ENCODE measurements at places on chromosomes 4 and X. TPM values are rescaled to one million over a fixed set of nuclear protein-coding genes. Genes with fewer than 3 reads are reported as not detected.

DNA sequence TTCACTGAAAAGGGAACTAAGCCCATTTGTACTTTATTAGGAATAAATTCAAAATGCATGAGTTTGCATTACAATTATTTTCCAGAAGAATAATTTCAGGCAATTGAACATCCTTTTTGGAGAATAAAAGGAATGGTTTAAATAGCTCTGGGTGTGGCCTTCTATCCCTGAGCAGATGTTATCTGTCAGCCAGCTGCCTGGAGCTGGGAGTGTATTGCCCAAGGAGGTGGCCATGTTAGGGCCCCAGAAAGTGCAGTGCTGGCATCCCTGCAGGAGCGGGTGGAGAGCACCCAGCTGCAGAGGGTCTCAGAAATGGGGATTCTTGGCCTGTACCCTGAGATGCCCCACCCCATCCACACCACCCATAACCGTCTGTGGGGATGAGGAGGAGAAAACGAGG is 21.6 kb upstream of the VEGFD start:
- DNase-seq, result peak; percentile 44

GRCh38 chr4:78298618-78299017 is 241.5 kb downstream of the FRAS1 start:
- no peak for DNase-seq

The GRIA2 gene
- 5.3 TPM for total RNA-seq

The GRK4 gene
- total RNA-seq, result 8.4 TPM

The ADAM29 gene
- total RNA-seq, result not detected

DNA sequence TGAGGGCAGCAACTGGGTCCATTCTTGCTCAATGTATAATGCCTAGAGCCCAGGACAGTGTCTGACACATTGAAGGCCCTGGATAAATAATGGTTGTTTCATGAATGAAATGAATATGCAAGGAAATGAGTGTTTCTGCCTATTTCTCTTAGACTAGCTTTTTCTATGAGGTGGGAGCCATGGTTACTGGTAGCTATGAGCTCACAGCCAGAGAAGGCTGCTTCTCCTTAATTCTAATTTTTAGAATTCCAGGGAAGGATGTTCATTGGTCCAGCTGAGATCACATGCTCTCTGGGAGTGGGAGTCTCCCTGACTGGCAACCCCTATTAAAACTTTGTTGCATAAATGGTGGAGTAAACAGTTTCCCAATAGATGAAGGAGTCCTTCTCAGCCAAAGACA is 9.7 kb upstream of the DCUN1D4 start:
- DNase-seq, result no peak

The PDZD4 gene
- total RNA-seq, result 1.6 TPM

The HHIP gene
- 3.5 TPM for total RNA-seq

GRCh38 chrX:69163936-69164741 is 1.1 kb downstream of the PJA1 start:
- peak; percentile 46 for DNase-seq

- DNase-seq, result no peak
These were observed 17.4 kb downstream of the ZFYVE28 start for GRCh38 chr4:2400841-2401609.

The SUPT20HL2 gene
- 0.09 TPM for total RNA-seq

DNA sequence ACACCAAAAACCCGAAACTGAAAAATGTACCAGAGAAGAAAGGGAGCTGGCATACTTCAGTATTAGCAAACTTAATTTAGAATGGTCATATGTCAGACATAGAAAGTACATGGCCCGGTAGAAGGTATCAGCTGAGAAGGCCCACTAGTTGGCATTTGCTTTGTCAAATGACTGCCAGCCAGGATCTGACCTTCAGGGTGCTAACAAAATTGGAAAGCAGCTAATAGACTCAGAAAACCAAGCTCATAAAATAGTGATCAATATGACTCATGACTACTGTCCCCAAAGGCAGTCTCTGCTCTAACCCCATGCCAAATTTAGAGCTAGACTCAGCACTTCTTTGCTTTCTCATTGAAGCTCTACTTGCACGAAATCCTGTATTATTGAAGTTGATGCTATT is 342.7 kb downstream of the PDGFC start:
- DNase-seq, result no peak

DNA sequence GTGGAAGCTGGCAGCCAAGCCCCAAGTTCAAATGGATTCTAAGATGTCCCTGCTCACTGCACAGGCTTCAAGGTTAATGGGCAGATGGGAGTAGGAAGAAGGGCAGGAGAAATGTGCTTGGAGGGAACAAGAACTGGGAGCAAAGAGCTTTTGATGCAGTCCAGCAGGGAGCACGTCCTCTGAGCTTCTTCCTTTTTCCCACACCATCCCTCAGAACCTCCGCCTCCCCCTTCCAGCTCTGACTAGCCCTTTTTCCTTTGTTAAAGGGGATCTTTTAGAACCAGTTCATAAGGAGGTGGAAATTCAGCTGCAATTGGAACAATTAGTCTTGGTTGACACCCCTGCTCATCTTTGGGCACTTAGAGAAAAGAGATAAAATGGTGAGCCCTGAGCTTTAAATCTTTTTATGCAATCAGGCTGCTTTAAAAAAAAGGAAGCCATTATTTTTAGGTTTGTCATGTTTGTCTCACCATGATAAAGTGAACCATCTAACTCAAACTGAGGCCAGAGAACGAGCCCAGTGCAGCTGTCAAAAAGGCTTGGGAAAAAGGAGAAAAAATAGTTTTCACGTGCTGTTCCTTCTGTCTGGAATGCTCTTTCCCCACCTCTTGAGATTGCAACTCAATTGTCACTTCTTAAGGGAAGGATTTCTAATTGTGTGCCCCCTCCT is 135.8 kb upstream of the IL1RAPL2 start:
- DNase-seq, result no peak

GRCh38 chrX:107738272-107738671 is 37.3 kb downstream of the TSC22D3 start:
- DNase-seq, result no peak

DNA sequence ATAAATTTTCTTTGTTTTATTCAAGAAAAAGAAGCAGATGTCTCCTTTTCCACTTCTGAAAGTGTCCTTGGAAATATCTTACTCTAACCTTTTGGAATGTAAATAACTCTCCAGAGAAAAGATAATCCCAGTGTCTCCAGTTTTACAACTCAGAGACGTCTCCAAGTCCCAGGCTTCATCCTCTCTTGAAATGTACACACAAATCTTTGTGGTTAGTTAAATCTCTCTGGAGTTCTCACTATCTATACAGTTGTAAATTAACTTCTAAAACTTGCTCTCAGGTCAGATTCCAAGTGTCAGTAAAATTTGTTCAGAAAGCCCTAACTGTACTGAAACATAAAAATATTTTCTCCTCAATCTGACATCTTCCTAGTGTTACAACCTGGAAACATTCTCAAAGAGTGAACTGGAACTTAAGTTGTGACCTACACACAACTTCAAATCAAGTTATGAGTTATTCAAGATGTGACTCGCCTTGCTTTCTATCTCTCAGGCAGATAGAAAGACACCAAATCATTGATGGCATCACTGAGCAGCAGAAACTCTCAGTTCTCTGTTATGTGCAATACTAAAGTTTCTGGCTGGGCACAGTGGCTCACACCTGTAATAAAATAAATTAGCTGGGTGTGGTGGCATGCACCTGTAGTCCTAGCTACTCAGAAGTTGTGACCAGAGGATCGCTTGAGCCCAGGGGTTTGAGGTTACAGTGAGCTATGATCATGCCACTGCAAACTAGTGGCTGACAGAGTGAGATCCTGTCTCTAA is 284.2 kb downstream of the RCHY1 start:
- peak; percentile 34 for DNase-seq

- peak; percentile 43 for DNase-seq
These were observed 13.3 kb downstream of the CETN2 start for GRCh38 chrX:152817078-152817764.

The RNF4 gene
- total RNA-seq, result 32.1 TPM

GRCh38 chrX:9845578-9845952 is 59.3 kb downstream of the SHROOM2 start:
- no peak for DNase-seq

The GPR34 gene
- 6.4 TPM for total RNA-seq

DNA sequence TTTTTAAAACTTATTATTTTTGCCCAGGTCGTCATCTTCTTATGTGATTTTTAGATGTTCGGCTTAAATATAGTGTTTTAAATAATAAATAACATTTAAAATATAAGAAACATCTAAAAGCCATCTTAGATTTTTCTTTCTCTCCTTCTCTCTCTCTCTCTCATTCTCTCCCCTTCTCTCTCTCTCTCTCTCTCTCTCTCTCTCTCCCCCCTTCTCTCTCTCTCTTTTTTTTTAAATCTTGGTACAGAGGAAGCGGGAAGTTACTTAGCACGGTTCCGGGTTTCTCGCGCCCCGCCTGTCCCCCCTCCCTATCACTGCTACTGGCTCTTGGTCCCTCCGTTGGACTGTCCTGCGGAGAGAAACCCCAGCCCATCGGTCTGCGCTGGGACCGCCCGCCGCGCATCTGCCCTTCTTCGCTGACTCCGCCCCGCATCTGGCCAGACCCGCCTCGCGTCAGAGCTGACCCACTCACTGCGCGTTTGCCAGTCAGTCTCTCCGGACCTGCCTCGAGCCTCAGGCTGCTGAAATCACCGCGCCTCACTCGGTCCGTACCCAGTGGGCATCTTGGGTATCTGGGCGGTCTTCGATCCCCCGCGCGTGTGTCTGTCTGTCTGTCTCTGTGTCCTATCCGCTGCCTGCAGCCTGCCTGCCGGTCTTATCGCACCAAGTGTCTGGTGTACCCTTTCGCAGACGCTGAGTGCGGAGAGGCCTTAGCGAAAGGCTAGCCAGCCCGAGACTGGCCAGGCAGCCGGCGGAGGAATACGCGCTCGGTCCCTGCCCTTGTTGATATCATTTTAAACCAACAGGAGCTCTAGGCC is at the start of gene PABPC5:
Gene PABPC5, plus strand, starts transcription at position 489 of the 818 bp plus-strand sequence. CDS start 739 bp downstream, outside the sequence.
- DNase-seq, result peak; percentile 94

DNA sequence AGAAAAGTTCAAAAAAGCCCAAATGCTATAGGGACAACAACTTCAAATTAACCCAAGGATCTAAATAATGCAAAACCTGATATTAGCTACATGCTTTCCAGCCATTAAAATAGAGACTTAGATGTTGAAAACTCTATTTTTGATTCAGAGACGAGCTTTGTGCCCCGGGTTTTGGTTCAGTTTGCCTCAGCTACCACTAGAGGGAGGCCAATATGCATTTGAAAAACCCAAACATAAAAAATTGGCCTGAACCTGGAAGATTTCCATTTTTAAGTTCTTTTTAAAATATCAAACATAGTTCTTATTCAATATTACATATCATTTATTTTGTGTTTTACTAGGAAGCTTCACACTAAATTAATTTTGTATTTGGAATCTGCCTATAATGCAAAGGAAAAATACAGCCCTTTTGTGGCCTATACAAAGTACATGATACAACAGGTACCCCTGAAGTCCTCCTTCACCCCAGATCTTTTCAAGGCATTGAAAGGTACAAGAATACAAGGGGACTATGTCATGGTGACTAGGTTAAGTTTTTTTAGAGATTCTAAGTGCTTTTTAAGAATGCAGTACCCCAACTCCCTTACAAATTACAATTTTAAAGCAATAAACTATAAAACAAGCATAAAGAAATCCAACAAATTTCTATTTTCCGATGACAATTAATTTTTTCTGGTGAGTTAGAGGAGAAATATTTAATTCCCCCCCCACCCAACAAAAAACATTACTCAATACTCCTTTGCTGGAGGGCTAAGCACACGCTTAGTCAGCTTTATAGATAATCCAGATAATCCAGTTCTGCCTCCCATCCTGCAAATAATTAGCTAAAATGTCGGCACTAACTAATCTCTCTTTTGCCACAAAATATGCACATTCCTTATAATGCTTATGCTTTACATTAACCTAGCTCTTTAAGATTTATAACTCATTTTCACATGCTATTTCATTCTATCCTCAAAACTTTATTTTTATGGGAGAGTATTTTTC is 97.7 kb upstream of the PTPN13 start:
- DNase-seq, result peak; percentile 64

DNA sequence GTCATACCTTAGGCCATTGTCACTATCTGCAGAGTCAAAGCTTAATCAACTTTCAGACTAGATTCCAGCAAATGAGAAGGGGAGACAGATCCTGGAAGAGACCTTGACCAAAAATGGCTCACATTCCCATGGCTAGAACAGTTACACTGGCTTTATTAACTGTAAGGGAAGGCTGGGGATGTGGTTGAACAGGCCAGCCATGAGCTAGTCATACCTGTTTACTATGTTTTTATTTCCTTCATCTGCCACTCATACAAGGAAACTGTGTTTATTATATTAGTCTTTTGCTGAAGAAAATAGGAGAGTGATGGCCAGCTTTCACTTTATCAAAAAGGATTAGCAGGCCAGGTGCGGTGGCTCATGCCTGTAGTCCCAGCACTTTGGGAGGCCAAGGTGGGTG is 319.7 kb downstream of the RAPGEF2 start:
- no peak for DNase-seq

- DNase-seq, result peak; percentile 52
These were observed 74.0 kb downstream of the ATG4A start for GRCh38 chrX:108165383-108166111.

GRCh38 chrX:57951666-57952319 is 41.5 kb upstream of the ZXDA start:
- DNase-seq, result no peak

DNA sequence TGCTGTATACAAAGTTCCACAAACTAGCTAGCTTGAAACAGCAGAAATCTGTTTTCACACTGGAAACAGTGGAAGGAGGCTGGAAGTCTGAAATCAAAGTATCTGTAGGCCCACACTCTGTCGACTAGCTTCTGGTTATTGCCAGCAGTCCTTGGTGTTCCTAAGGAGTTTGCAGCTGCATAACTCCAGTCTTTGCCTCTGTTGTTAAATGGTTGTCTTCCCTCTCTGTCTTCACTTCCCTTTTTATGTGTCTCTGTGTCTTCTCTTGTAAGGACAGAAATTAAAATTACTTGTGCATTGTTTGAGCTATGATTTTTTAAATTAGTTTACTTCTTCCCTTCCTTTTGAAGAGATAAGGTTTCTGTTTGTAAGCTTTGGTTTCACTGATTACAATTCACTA is 8.2 kb downstream of the MTHFD2L start:
- DNase-seq, result no peak

- DNase-seq, result peak; percentile 53
These were observed 82.0 kb upstream of the CLDN34 start for GRCh38 chrX:9885150-9885549.

- DNase-seq, result peak; percentile 15
These were observed 785.3 kb downstream of the ADGRL3 start for GRCh38 chr4:61985426-61985825.

GRCh38 chr4:12538162-12538561 is 946.0 kb downstream of the RAB28 start:
- DNase-seq, result no peak

GRCh38 chr4:17584521-17585213 is 7.7 kb downstream of the LAP3 start:
- no peak for DNase-seq

GRCh38 chr4:115360431-115360830 is 247.0 kb upstream of the NDST4 start:
- DNase-seq, result no peak
